AG09309 (cell line): ENCODE measurements at places on chromosomes 7 and 10.
A peak's percentile ranks its signal among the peaks of the same experiment; 100 is the strongest.

DNA sequence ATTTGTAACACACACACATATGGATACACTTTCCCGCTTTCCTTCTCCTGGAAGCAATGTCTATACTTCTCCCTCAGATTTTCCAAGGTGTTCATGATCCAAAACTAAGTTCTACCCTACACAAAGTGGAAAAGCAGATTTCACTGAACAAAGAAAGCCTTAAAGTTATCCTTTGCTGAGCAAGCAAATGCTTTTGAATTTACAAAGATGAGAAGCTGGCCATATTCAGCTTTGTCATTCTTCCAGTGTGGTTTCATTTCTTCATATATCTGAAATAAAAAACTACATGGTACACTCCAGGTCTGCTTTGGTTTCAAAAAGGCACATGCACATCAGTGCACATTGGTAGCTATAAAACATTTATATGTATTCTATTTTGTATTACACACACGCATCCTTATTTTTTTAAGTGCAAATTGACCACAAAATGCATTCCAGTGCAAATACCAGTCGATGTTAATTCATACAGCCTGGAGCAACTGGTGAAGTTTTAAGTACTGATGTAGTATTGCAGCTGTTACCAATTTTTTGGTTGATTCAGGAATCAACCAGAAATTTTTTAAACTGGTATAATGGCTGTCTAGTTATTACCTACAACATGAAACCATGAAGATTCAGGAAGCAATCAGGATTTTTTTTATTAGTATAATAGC, 65.5 kb upstream of the SRPK2 start:
- DNase-seq: peak; percentile 92

DNA sequence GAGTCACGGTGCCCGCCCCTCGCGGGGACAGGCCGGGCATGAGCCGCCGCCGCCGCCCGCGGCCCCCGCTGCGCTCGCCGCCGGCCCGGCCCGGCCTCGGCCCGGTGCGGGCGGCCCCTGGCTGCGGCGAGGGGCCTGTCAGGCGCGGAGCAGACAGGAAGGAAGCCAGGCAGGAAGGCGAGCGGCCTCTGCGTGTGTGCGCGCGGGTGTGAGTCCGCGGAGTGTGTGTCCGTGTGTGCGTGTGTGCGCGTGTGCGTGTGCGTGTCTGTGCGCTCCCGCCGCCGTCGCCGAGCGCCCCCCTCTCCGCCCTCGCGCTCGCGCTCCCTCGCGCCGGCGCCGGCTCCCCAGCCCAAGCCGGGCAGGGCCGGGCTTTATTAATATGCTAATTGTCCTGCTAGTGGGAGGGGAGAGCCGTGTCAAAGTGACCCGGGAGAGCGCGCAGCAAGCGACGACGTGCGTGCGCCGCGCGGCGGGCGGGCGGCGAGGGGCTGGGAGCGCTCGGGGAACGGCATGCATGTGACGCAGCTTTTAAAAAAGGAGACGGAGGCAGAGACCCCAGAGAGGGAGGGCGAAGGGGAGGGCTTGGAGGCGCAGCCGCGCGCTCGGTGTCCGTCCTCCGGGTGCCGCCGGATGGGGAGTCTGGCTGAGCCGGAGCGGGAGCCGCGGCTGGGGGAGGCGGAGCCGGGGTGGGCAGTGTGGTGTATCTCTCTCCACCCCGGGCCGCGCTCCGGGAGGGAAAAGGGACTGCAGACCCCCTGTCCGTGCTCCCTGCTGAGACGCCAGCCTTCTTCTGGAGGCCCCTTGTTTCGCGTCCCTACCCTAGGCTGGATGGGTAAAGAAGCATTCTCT, at the start of gene LDB1:
TSS of gene LDB1 (minus strand) at position 227 of the 849 bp plus-strand sequence. CDS start 258 bp downstream, outside the sequence.
- no peak for DNase-seq

DNA sequence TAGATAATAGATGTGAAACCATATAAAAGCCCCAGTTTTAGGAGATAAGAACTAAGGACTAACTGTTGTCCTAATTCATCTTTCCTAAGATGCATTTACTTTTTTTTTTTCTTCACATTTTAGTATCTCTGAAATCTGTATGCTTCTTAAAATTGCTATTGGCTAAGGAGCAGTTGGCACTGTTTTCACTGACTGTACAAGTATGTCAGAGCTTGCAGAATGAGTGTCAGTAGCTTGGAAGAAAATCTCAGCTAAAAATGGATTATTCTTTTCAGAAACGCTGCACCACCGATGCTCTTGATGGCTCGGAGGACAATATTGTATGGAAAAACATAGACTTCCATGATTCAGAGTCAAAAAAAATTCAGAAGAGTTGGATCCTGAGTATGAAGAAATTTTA, 91.1 kb upstream of the DNAJB12 start:
- no peak for DNase-seq

GRCh38 chr7:17304926-17305325, 6.5 kb downstream of the AHR start:
- DNase-seq: peak; percentile 80

- DNase-seq: no peak
These were observed 133.5 kb downstream of the TSPAN12 start for GRCh38 chr7:120724448-120724847.

DNA sequence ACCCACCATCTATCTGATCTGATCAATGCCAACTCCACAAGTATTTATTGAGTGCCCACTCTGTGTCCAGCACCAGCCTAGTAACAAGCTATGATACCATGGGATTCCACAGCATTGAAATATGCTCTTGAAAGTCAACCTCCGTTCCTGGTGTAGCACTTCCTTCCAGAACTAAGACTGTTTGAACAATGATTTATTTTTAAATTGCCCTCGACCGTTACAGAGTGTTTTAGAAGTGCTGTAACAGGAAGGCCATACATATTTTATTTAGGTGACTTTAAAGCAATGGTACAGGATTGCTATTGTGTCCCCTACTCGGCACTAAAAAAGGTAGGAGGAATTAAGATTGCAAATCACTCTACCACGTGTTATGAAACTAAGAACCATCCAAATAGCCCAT, 225.6 kb downstream of the TEX36 start:
- no peak for DNase-seq

- no peak for DNase-seq
These were observed 660 bp upstream of the HHEX start for GRCh38 chr10:92688927-92689662.

DNA sequence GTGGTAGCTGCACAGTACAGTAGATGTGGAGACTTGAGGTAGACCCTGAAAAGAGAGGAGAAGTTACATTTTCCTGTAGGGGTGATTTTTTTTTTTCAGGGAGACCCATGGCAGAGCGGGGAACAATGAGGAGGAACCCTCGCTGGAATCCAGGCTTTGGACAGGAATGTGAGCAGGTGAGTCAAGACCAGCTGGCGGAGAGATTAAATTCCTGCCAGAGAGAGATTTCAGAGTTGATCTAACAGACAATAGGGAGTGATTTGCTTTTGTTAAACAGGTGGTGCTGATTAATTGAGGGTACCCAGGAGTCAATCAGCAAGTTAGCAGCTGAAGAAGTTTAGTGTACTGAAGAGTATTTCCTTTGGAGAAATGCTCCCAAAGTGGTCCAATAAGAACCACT, 41.6 kb upstream of the MINDY3 start:
- DNase-seq: no peak

- DNase-seq: no peak
These were observed 787.7 kb downstream of the GRID1 start for GRCh38 chr10:85578860-85579259.

DNA sequence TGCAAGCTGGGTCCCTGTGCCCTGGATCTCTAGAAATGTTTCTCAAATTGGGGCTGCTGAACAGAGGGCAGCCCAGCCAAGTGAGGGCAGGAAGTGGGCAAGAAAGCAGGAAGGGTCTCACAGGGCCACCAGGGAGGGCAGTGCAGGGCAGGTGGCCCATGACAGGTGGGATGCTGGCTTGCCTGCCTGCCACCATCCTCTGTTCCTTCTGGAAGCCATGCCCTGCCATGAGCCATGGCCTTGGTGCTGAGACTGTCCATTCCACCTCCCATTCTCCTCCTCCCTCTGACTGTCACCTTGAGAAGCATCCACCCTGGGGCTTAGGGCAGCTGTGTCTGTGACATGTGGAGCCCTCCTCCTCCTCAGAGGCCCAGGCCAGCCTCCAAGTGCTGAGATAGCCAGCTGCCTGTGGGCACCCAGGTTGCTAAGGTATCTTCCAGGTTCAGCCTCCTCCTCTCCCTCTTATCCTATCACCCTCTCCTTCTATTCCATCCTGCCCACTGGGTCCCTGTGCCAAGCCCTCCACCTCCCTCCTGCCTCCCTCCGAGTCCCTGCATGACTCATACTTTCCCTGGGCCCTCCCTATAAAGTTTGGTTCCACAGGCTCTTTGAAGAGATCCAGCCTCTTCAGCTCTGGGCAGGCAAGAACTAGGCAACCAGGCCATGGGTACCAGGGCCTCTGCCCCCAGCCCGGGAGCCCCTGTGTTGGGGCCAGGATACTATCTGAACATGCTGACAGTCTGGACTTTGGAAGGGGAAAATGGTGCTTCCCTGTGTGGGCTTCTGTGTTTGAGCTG, 1.3 kb downstream of the VSIR start:
- DNase-seq: peak; percentile 47

DNA sequence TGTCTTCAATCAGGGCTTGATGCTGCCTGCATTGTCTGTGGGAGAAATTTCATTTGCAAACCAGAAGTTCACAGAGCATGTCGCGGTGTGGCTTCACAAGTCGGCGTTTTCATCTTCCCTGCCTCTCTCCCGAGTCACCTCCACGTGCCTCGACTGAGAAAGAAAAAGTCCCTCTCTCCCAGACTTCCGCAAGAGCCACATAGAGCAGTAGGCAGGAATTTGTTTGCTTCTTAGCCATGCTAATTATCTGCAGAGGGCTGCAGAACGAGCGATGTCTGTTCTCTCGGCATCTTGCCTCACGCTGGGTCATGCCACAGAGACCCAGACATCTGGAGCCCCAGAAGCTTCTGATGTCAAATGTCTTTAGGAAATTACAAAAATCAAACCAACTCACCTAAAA, 272.2 kb downstream of the TCF7L2 start:
- DNase-seq: no peak

DNA sequence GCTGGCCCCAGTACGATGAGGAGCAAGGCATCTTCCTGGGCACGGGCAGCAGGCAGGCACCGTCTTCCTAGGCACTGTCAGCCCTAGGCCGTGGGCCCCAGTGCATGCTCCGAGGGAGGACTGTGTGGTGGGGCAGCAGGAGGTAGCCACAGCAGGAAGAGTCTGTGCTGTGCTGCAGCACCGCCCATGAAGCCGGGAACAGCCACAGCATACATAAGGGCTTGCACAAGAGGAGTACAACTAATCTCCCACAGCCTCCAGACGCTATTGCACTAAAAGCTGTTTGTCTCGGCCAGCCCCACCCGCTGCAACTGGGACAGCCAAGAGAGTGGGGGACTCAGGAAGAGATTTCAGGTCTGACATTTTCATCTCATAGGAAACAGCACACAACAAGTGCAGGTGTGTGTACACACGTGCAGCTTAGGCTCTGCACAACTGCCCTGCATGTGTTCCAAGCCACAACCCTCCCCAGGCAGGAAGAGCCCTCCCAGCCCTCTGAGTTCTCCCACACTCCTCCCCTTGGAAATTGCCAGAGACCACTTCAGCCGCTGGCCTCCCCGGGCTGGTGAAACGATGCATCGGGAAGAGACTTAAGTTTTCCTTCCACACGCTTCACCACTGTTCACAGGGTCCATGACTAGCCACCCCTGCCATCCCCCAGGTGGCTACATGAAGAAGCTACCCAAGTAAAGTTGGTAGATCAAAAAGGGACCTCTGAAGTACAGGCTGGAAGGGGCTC, 88.1 kb upstream of the DDC start:
- no peak for DNase-seq

DNA sequence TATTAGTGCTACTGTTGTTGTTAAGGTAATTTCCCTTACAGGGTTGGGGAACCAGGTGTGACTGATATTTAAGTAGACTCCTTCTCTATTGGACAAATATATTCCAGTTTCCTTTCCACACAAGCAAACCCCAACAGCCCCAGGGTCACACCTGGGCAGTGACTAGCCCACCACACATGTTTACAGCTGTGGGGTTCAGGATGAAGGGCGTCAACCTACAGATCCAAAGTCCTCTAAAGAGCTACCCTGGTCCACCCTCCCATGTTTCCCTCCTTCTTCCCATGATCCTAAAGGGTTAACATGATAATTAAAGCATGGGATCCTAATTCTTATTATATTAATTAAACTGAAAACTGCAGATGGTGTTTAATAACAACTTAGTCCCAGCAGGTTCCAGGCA, 701.5 kb downstream of the GRID1 start:
- DNase-seq: no peak

- DNase-seq: no peak
These were observed 10.9 kb downstream of the CYP17A1 start for GRCh38 chr10:102826148-102826796.

- no peak for DNase-seq
These were observed 239.3 kb downstream of the SORCS1 start for GRCh38 chr10:106925191-106925590.

DNA sequence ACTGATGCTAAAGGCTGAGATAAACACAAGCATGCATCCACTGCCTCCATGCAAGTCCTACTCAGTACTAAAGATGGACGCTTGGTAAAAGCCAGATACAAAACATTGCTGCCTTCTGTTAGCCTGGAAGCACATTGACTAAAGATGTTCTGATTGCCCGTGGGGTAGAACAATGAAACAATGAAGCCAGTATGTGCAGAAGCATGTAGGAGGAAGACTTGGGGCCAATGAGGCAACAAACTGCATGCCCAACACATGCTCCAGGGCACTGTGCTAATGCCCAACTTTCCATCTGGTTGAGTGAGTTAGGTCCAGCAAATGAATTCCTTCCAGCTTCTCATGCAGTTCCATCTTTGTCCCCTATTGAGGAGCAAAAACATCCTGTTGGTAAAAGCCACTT, 1245.5 kb downstream of the GATA3 start:
- DNase-seq: no peak

DNA sequence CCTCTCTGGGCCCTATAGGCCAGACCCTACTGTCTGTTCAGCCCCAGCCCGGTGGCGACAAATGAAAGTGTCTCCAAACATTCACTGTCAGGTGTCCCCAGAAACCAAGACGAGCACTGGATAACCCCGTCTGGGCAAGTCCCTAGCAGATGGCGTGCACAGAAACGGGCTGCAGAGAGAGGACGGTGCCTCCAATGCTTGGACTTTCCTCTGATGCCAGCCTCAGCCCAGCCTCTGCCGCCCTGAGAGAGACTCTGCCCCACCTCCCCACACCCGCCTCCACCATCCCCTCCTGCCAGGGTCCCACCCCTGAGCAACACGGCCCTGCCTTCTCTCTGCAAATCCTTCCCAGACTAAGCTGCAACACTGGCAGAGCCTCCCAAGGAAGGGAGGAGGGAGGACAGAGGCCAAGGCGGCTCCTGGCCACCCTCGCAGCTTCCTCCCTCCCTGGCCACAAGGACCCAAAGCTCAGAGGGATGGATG, 7.4 kb upstream of the LFNG start:
- DNase-seq: no peak
